ENCODE measurements at places on chromosomes 1 and 21.

- no peak for DNase-seq
These were observed 91.9 kb downstream of the LRRC53 start for GRCh38 chr1:74420467-74420866.

GRCh38 chr1:219574484-219575087 lies 38.3 kb downstream of the ZC3H11B start:
- no peak for DNase-seq

DNA sequence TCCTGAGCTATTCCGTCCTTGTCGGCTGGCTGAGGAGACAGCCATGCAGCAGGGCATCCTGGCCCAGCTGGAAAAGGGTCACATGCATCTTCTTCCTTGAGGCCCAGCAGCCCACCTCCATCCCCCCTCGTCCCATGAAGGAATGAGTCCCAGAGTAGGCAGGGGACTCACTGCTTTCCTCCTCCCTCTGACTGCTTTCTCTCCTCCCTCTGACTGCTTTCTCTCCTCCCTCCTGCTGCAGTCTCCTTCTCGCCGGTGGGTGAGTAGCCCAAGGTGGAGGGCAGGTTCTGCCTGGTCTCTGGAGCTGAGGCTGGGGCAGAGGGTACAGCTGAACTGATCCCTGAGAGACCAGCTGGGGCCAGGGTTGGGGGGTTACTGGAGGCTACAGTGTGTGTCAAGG lies 13.5 kb downstream of the NTRK1 start:
- no peak for DNase-seq

DNA sequence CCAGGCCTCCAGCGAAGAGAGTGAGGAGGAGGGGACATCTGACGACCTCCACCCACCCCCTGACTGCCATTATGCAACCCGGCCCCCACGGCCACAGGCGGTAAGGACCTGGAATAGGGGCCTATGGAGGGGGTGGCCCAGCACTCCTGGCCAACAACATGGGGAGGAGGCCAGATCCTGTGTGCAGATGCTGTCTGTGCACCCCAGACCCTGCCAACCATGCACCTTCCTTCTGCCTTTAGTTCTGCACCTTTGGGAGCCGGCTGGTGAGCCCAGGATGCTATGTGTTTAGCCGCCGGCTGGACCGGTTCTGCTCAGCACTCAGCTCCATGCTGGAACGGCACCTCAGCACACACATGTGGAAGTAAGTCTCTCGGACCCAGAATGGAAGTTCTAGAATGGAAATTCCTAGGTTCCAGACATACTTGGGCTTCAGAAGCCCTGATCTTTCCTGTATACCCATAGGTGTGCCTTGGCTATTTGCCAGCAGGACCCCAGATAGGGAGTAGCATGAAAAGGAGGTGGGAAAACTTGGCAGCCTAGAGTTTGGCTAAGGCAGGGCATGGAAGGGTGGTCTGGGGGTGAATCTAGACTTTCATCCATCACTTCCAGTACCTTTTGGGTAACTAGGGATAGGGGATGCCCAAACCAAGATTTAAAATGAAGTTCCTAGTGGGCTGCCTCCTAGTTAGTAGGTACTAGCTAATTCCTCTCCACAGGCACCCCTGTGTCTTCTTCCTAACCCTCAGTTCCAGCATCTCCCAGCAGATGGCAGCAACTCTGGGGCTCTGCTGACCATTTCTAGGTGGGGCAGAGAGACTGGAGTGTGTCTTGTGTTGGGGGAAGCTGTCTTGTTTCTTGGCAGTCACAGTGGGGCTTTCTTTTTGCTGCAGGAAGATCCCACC lies 3.6 kb upstream of the CYB561D1 start:
- peak; percentile 67 for DNase-seq

- no peak for DNase-seq
These were observed 4.5 kb upstream of the TOR3A start for GRCh38 chr1:179077396-179077795.

DNA sequence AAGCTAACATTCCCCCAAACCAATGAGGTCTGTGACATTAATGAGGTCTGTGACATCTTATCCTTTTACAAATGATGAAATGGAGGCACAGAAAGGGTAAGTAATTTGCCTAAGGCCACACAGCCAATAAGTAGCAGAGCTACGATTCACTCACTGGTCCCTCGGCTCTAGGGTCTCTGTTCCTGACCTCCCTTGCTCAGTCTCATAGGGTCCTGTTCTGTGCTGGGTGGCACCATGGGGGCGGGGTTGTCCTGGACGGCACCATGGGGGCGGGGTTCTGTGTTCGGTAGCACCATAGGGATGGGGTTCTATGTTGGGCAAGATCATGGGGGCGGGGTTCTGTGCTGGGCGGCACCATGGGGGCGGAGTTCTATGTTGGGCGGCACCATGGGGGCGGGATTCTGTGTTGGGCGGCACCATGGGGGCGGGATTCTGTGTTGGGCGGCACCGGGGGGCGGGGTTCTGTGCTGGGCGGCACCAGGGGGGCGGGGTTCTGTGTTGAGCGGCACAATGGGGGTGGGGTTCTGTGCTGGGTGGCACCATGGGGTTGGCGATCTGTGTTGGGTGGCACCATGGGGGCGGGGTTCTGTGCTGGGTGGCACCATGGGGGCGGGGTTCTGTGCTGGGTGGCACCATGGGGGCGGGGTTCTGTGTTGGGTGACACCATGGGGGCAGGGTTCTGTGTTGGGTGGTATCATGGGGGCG lies 55.6 kb downstream of the CLSTN1 start:
- DNase-seq: peak; percentile 43

- no peak for DNase-seq
These were observed 21.0 kb upstream of the RAP1A start for GRCh38 chr1:111598544-111598943.

DNA sequence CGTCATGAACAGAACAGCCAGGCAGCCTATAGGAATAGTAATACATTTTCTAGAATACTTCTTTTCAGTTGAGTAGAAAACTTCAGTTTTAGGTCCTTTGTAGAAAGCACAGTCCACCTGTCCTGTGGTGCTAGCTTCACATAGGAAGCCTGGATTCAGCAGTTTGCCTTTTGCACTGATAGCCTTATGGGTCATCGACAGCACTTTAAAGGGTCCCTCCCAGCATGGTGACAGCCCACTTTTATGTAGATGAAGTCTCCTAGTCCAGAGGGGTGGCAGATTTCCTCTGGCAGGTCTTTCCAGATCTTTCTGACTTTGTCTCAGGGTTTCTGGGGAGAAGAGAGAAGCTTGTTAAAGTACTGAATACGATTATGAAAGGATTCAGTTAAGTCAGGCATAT lies 161.4 kb upstream of the TNR start:
- no peak for DNase-seq

DNA sequence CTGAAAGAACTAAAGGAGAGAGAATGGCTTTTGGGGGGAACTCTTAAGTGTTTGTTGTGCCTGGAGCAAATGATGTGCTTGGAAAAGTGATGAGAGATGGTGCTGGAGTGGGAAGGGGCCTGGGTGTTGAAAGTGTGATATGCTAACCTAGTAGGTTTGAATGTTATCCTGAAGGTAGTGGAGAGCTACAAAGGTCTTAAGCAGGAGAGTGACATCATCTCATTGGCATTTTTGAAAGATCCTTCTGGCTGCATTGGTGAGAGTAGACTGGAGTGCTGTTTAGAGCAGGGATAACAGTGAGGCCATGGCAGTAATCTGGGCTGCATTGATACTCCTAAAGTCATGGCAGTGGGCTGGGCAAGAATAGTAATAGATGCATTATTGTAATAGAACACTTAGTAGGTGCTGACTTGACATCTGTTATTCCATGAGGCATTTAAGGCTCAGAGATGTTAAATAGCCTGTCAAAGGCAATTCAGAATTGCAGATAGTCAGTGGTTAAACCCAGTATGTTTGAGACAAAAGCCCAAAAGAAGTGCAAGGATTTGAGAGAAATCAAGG lies 44.5 kb downstream of the MDM4 start:
- no peak for DNase-seq

DNA sequence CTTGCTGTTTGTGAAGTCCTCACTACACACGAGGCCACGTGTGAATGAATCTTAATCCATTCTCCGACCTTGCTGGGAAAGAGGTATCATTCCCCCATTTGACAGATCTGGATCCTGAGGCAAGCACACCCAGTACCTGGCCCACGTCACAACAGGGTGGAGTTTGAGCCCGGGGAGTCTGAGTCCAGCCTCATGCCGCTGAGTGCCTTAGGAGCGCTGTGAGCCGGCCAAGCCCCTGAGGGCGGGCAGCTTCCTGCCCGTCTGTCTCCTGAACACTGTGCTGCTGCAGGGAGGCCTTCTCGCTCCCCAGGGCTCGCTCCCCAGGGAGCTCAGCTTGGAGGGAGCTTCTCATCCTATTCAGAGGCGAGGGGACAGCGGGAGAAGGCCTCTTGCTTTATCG lies 29.7 kb downstream of the SLC45A1 start:
- DNase-seq: no peak

DNA sequence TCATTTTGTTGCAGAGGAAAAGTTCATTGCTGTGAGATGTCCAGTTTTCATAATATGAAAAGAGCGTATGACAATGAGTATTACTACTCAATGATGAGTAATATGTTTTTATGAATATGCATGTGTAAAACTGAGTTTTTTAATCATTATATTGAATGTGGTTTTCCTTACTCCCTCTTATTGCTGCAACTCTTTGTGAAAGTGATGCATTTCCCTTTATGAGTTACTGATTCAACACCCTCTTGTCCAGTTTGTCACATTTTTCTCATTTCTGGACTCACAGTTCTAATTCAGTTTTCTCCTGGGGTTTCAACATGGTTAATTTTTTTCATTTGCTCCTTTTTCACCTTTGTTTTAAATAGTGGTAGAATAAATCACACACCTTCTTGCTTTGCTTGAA lies 35.2 kb upstream of the KCNJ15 start:
- DNase-seq: no peak

GRCh38 chr1:215393476-215393875 lies 173.6 kb upstream of the KCTD3 start:
- no peak for DNase-seq

- no peak for DNase-seq
These were observed 47.1 kb upstream of the ETS2 start for GRCh38 chr21:38758501-38759214.

DNA sequence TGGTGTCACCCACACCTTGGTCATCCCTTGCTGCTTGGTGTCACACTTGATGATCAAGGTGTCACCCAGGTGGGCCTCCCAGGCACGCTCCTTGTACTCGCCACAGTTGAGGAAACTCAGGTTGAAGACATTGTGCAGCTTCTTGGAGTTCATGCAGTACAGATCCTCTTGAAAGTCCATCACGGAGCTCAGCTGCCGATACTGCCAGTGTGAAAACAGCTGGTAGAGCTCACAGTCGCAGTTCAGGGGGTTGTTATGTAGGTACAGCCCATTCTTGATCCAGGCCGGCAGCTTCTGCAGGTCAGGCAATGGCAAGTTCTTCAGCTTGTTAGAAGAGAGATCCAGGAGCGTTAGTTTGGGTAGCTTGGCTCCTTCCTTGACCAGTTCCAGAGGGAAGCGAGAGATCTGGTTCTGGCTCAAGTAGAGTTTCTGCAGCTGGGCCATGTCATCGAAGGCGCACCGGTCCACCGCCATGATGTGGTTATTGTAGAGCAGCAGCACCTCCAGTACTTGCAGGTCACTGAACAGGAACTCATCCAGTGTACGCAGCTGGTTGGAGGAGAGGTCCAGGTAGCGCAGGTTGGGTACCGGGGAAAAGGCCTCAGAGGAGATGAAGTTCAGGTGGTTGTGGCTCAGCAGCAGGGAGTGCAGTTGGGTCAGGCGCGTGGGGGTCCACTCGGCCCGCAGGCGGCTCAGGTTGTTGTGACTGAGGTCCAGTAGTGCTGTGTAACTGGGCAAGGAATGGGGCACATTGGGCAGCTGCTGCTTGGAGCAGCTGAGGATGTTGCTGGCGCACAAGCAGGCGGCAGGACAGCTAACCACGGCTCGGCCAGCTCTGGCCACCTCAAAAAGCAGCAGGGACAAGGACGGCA lies 1.3 kb downstream of the AMIGO1 start:
- DNase-seq: no peak

DNA sequence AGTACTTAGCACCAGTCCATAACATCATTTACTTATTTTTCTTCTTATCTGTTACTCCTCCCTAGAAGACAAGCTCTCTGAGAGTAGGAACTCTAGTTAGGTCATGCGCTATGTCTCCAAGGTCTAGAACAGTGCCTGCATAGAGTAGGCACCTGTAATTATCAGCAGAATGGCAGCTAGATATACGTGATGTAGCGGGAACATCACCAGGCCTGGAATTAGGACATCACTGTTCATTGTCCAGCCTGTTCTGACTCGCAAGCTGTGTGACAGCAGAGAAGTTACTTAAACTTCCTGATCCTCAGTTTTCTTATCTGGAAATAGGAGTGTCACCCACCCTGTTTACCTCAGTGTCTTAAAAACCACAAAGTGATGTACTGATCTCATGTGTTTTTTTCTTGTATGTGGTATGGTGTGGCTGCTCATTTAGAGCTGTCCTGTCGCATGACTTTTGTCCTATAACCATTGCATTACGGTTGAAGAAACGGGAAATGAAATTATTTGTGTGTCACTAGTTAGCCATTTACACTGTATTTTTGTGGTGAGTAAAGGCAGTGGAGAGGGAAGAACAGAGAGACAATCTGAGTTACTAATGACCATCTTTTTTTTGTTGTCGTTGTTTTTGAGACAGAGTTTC lies 37.1 kb upstream of the EXO1 start:
- no peak for DNase-seq

DNA sequence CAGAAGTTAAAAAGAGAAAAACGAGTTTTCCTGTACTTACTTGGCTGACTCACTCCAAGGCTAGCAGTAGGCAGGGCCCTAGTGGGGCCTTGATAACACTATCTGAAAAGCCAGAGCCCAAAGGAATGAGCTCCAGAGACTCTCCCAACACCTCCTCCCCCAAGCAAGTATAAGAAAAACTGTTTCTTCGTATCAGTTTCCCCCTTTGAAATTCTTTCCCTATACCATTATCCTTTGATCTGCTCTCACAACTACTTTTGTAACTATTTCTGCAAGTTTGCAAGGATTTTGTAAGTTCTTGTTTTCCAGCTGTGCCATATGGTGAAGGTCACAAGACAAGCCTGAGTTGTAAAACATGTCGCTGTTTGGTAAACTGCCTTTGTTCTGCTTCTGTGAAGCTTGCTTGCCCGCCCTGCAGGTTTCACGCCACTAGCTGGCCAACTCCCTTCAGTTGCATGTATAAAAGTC lies 36.5 kb upstream of the KCNJ15 start:
- no peak for DNase-seq

- DNase-seq: no peak
These were observed 11.7 kb upstream of the AK2 start for GRCh38 chr1:33048426-33048825.

GRCh38 chr21:14358775-14359174 lies 24.2 kb downstream of the HSPA13 start:
- no peak for DNase-seq

DNA sequence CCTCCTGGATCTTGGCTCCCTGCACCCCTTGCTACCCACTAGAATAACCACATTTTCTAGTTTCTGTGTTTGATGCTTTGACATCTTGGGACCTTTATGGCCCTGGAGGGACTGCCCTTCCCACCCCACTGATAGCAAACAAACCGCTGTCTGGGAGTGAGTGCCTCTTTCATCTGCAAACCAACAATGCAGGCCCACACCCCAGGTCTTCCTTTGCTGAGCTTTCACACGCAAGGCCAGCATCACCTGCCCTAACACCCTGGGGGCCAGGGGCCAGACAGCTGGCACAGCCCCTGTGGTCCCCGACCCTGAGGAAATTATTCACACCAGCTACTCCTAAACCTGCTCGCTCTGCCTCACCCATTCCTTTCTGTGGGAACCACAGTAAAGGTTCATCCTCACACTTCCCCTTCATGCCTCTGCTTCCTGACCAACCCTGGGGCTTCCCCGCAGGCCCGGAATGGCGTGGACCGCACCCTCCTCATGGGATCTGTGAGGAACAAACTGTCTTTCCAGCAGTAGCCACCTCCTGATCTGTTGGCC lies 15.4 kb downstream of the SLC2A7 start:
- DNase-seq: no peak
